NCI-H2227 treated with DMSO at 0.1 percent for 48 hours (cell line): ENCODE measurements at places on chromosomes 7 and 10.

DNA sequence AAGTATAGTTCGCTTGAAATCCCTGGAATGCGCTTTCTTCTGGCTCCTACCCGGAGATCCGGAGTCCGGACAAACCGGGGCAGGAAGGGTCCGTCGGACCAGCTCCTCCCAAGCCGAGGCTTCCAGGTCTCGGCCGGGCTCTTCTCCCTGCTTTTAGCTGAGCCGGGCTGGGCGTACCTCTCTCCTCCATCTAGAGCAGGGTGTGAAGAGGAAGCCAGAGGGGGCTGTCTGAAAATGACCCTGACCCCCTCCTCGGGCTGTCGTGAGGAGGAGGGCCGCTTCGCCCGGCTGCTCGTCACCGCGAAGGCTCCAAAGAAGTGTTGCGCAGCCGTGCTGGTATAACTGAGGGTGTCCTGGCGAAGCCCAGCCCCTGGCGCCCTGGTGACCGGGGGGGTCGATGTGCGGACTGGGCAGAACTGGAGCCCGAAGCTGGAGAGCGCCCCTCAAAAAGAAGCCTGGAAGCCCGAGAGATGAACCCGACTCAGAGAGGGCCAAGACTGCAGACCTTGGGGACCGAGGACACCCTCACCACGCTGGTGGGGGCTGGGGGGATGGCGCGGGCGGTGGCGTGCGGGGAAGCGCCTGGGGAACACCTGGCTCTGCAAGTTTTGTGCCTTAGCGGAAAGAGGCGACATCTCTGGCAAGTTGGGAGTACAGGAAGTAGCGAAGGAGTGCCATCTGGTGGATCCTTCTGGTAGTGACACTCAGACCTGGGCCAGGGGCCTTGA is 5.7 kb downstream of the KAZALD1 start:
- DNase-seq = peak; percentile 62

DNA sequence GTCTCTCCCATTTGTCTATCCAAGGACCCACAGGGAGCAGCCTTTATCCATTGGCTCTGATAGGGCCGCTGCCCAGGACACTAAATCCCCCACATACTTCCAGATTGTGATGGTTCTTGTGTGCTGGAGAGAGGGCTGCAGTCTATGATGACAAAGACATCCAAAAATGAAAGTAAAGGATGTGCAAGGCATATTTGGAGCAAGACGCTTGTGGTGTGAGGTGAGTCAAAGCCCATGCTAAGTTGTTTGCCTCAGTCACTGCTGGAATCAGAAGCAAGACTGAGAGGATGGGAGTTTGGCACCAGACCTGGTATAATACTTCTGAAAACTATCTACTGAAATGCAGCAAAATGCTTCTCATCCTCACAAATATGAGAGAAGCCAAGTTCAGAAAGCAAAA is 22.7 kb downstream of the ZNF22 start:
- DNase-seq = no peak

GRCh38 chr7:41122256-41122987 is 580.5 kb downstream of the INHBA start:
- DNase-seq = no peak

DNA sequence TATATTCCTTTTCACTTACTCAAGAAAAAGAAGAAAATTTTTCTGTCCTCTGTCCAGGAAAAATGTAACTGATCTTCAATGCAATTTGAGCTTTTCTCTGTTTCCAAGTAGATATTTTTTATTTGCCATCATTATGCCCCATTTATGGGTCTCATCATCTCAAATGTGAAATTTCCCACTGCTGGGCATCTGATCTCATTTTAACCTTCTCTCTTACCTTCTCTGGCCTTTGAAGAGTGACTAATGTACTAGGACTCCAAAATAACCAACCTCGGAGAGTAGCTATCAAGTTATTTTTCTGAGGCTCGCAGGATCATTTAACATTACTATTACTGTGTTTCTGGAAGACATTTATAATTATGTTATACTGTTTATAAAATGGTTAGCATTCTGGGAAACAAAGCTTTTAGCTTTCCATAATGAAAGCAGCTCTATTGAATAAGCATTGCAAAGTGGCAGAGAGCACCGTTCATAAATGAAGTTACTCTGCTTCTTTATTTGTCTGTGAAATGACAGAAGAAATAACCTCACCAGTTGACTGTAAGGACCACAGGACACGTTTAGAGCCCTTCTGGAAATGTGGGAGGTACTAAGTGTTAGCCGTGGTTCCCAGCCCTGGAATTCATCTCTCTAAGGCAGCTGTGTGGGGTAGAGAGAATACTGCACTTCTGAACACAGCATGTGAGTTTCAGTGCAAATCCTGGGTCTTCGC is 33.3 kb upstream of the NMT2 start:
- DNase-seq = no peak

DNA sequence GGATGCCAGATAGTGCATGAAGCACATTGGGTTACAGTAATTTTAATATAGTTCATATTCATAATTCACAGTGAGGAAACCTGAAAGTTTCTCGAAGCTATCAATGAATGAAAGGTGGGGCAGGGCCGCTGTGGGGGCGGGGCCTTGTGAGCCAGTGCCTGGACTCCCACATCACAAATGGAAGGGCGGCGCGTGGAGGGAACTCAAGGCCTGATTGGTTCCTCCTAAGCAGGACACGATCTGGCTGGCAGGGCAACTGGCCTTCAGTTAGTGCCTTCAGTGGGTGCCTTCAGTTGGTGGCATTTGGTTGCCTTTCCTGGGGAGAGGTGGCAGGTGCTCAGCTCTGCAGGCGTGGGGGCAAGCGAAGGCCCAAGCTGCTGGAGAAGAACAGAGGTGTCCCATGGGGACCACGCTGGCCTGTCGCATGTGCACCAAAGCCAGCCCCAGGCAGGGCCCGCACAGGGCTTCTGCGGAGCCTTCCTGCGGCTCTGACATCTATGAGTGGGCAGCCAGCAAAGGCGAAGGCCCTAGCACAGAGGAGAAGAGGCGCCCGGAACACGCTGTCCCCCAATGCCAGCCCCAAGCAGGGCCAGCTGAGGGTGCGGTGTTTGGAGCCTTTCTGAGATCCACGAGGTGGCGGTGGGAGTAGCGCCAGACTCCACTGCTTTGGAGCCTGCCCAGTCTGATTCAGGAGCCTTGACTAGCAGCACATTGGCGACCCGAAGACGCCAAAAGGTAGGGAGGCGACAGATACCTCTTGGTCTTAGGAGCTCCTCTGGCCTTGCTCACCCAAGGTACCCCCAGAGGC is 118.0 kb upstream of the PDSS1 start:
- no peak for DNase-seq

DNA sequence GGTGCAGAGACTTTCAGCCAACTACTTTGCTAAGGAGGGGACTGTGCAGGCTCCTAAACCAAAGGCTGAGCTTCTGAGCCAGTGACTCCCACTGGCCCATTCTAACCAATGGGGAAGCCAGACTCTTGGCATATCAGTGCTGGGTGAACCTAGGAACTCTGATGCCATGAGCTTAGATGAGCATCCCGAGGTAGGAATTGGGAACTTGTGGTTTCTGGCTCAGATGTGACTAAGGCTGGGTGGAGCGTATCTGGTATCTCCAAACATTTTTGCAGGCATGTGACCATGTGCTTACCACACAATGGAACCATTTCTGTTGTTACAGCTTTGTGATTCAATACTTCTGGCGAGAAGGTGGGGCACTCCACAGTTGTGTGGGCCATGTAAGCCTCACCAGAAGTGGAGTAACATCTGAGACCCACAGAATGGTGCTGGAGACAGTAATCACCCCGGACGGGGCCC is 2.5 kb upstream of the AVPI1 start:
- DNase-seq = no peak

- DNase-seq = no peak
Measured at GRCh38 chr10:132927824-132928223, 14.5 kb downstream of the CFAP46 start.

DNA sequence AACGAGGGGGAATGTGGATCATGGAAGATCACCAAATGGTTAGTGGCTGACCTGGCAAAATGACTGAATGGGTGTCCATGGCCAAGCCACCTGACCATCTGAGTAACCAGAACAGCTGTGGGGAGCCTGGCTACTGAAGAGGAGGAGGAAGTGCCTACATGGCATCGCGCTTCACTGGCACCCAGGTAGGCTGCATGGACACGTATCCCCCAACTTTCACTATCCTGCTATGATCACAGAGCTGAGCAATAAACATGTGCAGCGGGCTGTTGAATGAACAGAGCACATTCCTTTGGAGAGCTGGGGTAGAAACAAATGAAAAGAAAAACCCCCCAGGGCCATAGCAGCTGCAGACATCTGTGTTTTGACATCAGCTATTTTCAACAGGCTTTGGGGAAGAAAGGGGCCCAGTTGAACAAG is 6.5 kb downstream of the AKR1B1 start:
- DNase-seq = no peak

GRCh38 chr7:24455813-24456525 is 117.3 kb upstream of the PALS2 start:
- no peak for DNase-seq

GRCh38 chr7:148211740-148212151 is 378.8 kb upstream of the C7orf33 start:
- no peak for DNase-seq

DNA sequence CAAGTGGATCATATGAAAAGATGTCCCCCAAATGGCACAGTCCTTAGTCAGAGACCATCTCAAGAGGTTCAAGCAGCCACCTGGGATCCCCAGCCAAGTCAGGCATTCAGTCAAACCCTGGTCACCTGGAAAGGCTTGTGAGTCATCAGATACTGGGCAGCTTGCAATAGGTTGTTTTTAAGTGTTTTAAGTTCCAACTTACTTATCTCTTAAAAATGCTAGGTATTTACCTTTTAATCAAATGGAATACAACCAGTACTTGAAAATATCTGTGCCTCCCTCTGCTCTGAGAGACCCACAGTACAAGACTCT is 262.2 kb downstream of the WDR11 start:
- no peak for DNase-seq

GRCh38 chr7:93751421-93751820 is 139.1 kb downstream of the TFPI2 start:
- DNase-seq = no peak

- DNase-seq = no peak
Measured at GRCh38 chr7:13049946-13050345, 362.5 kb downstream of the ARL4A start.

- DNase-seq = no peak
Measured at GRCh38 chr10:370449-370825, 235.2 kb downstream of the ZMYND11 start.

- DNase-seq = no peak
Measured at GRCh38 chr7:1140476-1141104, 19.4 kb downstream of the ZFAND2A start.

- DNase-seq = no peak
Measured at GRCh38 chr7:74230446-74231231, 20.8 kb downstream of the LAT2 start.

GRCh38 chr10:80583685-80584084 is 46.0 kb downstream of the SH2D4B start:
- DNase-seq = no peak

DNA sequence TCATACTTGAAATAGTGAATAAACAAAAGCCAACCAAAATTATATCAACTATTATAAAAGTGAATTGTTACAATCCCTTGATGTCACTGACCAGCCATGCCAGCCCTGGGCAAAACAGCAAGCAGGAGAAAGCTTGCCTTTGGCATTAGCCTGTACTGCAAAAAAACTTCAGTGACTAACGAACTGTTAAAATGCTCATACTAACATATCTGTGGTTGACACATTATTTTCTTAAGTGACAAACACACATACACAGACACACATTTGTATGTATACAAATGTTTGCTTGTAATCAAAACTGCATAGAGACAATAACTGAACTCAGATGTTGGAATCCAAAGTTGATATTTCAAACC is 29.5 kb downstream of the CHCHD3 start:
- DNase-seq = no peak

DNA sequence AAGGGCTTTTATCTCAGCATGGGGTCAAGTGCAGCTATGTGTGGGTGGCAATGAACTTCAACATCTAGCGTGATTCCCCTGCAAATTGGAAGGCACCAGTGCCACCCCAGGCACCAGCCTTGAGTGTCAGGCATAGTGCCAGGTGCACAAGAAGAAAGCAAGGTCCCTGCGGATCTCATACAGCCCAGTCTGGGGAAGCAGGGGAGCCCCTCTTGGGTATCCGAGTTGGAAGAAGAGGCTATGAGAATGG is 269.0 kb downstream of the RPS24 start:
- peak; percentile 26 for DNase-seq

GRCh38 chr7:48140001-48140681 is 31.1 kb upstream of the ABCA13 start:
- no peak for DNase-seq

GRCh38 chr10:78890506-78890905 is 178.3 kb upstream of the ZMIZ1 start:
- no peak for DNase-seq

DNA sequence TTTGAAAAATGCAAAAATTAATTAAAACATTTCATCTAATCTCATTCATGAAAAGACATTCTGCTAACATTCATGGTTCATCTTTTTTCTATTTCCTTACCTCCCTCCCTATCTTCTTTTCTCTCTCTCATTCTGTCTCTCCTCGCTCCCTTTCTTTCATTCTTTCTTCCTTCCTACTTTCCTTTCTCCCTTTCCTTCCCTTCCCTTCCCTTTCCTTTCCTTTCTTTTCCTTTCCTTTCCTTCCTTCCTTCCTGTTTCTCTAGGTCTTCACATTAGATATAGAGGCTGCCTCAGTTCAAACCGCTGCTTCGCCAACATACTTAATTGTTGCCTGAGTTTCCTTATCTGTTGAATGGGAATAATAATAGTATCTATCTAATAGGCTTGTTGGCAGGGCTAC is 21.9 kb downstream of the SFRP4 start:
- DNase-seq = no peak

DNA sequence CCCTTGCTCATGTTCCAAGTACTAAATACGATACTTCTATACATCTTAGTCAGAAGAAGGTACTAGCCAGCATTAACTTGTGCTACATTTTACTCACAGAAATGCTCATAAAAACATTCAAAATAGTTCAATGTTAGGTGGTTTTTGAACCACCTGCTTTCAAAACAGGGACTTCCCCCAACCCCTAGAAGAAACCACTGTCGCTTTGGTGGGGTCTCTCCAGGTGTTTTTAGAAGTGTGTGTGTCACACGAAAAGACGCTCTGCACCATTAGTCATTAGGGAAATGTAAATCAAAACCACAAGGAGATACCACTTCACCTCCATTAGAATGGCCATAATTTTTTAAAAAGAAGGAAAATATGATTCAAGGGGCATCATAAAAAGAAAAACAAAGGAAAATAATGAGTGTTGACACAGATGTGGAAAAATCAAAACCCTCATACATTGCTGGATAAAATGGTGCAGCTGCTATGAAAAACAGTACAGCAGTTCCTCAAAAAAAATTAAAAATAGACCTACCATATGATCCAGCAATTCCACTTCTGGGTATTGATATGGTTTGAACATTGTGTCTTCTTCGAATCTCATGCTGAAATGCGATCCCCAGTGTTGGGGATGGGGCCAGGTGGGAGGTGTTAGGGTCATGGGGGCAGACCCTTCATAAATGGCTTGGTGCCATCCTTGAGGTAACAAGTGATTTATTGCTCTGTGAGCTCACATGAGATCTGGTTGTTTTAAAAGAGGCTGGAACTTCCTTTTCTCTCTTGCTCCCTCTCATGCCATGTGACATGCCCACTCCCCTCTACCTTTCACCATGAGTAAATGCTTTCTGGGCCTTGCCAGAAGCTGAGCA is 74.2 kb downstream of the MALSU1 start:
- DNase-seq = no peak
